ENCODE measurements at places on chromosomes 1 and 21. TPM values are rescaled to one million over a fixed set of nuclear protein-coding genes. Genes with fewer than 3 reads are reported as not detected.

The RNF187 gene
- total RNA-seq = 137 TPM

The KIF21B gene
- 52.0 TPM for total RNA-seq

The TTC22 gene
- 2.3 TPM for total RNA-seq

GRCh38 chr1:217333939-217334338, 297.0 kb downstream of the GPATCH2 start:
- no peaks in the 10 kb centered on the region for H3K36me3 ChIP-seq
- H3K4me1 ChIP-seq = no peaks in the 10 kb centered on the region
- DNase-seq = no peak

GRCh38 chr1:245156736-245157505, 2.1 kb downstream of the KIF26B start:
- H3K4me1 ChIP-seq = peaks cover 13% of the 10 kb centered on the region
- peak overlapping the region; percentile 69 for H3K4me3 ChIP-seq
- H3K36me3 ChIP-seq = no peaks in the 10 kb centered on the region
- H3K27ac ChIP-seq = no peak overlapping the region

The SPRR5 gene
- total RNA-seq = not detected

DNA sequence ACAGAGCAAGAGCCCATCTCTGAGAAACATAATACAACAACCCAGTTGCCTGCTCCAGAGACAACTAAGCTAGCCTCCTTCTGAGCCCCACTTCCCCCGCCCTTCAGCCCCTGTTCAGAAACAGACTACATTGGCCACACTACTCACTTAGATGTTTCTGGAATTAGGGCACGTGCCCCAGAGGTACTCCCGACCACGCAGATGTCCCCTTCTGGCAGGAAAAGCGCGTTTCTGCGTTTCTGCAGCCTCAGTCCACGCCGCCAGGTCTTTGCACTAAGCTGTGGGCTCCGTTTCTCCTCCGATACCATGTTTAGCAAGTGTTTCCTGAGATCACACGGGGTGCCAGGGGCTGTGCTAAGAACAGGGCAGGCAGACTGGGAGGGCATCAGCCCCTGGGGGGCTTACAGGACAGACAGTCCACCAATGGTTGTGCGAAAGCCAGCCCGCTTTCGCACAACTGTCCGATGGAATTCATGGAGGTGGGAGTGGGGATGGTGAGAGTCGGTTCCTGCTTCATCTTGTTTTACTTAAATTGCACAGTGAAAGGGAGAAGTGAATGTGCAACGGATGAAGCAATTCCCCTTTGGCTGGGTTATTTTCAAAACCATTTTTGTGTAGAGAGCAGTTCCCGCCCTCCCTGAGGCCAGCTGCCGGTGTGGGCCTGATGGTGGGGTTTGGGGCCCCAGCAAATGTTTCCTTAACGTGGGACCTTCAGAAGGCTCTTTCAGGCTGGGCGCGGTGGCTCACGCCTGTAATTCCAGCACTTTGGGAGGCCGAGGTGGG, 2.7 kb downstream of the PIK3CD start:
- DNase-seq = no peak
- H3K36me3 ChIP-seq = peaks cover 38% of the 10 kb centered on the region
- H3K4me1 ChIP-seq = peaks cover 69% of the 10 kb centered on the region
- H3K27me3 ChIP-seq = no peaks in the 10 kb centered on the region
- H3K4me3 ChIP-seq = peak overlapping the region; percentile 95

GRCh38 chr1:221816899-221817298, 75.0 kb upstream of the DUSP10 start:
- no peak overlapping the region for H3K4me3 ChIP-seq
- no peaks in the 10 kb centered on the region for H3K4me1 ChIP-seq
- H3K27ac ChIP-seq = no peak overlapping the region
- H3K27me3 ChIP-seq = peaks cover 4% of the 10 kb centered on the region
- H3K36me3 ChIP-seq = peaks cover 1% of the 10 kb centered on the region
- DNase-seq = no peak

GRCh38 chr1:8408151-8408839, 90.4 kb downstream of the SLC45A1 start:
- H3K27me3 ChIP-seq = no peaks in the 10 kb centered on the region
- no peak overlapping the region for H3K27ac ChIP-seq
- no peak overlapping the region for H3K4me3 ChIP-seq

GRCh38 chr1:100400404-100400803, 48.1 kb downstream of the CDC14A start:
- peak overlapping the region; percentile 77 for H3K4me3 ChIP-seq
- DNase-seq = peak; percentile 58
- peaks cover 35% of the 10 kb centered on the region for H3K36me3 ChIP-seq
- H3K27ac ChIP-seq = peak overlapping the region; percentile 94
- H3K27me3 ChIP-seq = no peaks in the 10 kb centered on the region

The BMP8B gene
- 0.31 TPM for total RNA-seq

The PALMD gene
- total RNA-seq = not detected

- no peaks in the 10 kb centered on the region for H3K27me3 ChIP-seq
- peak overlapping the region; percentile 83 for H3K27ac ChIP-seq
- peaks cover 49% of the 10 kb centered on the region for H3K4me1 ChIP-seq
- peak overlapping the region; percentile 87 for H3K4me3 ChIP-seq
- H3K36me3 ChIP-seq = peaks cover 19% of the 10 kb centered on the region
Observed at GRCh38 chr1:162562470-162562828, 927 bp downstream of the UAP1 start.

GRCh38 chr1:10965546-10966226, 46.8 kb upstream of the TARDBP start:
- DNase-seq = no peak
- H3K36me3 ChIP-seq = no peaks in the 10 kb centered on the region

The RGS7 gene
- not detected for total RNA-seq
